ENCODE measurements at places on chromosomes 2 and 18. TPM values are rescaled to one million over a fixed set of nuclear protein-coding genes. Genes with fewer than 3 reads are reported as not detected.

The SMYD5 gene
- 13.5 TPM for total RNA-seq

The MSTN gene
- 0.20 TPM for total RNA-seq

The RNF144A gene
- 6.9 TPM for total RNA-seq

The SERPINB2 gene
- not detected for total RNA-seq

The PROKR1 gene
- total RNA-seq, result not detected

The FEV gene
- not detected for total RNA-seq

The ELAC1 gene
- total RNA-seq, result 4.2 TPM

The GALNT5 gene
- total RNA-seq, result 11.3 TPM

The PSMA8 gene
- total RNA-seq, result not detected

The OSR1 gene
- total RNA-seq, result 70.5 TPM

The GALNT13 gene
- total RNA-seq, result 0.25 TPM

All from cardiac ventricle fibroblast (primary cell).